ENCODE measurements at places on chromosomes 1 and 21. TPM values are rescaled to one million over a fixed set of nuclear protein-coding genes. Genes with fewer than 3 reads are reported as not detected.

SH2D5 gene
- 27.9 TPM for polyA plus RNA-seq

PROK1 gene
- 0.54 TPM for polyA plus RNA-seq

SPATA17 gene
- 6.0 TPM for polyA plus RNA-seq

LCE1C gene
- not detected for polyA plus RNA-seq

RYR2 gene
- 3.8 TPM for polyA plus RNA-seq

GBP3 gene
- not detected for polyA plus RNA-seq

EVI5 gene
- 8.5 TPM for polyA plus RNA-seq

PCSK9 gene
- polyA plus RNA-seq = not detected

BACE2 gene
- polyA plus RNA-seq = 0.08 TPM

CFAP74 gene
- 0.22 TPM for polyA plus RNA-seq

IL12RB2 gene
- polyA plus RNA-seq = not detected

PAQR6 gene
- polyA plus RNA-seq = 27.3 TPM

INKA2 gene
- 0.77 TPM for polyA plus RNA-seq

TNFRSF1B gene
- 0.24 TPM for polyA plus RNA-seq

AMY2A gene
- polyA plus RNA-seq = 1.3 TPM

FOXD2 gene
- 0.06 TPM for polyA plus RNA-seq

RNU5D-1 gene
- not detected for polyA plus RNA-seq

CHI3L1 gene
- polyA plus RNA-seq = not detected

MEX3A gene
- polyA plus RNA-seq = 39.8 TPM

VHLL gene
- polyA plus RNA-seq = 1.4 TPM

KISS1 gene
- polyA plus RNA-seq = not detected

GBP4 gene
- not detected for polyA plus RNA-seq

ST6GALNAC5 gene
- 57.3 TPM for polyA plus RNA-seq

OPTC gene
- not detected for polyA plus RNA-seq

C1orf141 gene
- polyA plus RNA-seq = not detected

LAMC2 gene
- 1.2 TPM for polyA plus RNA-seq

ANXA9 gene
- polyA plus RNA-seq = not detected

SLC45A3 gene
- 0.53 TPM for polyA plus RNA-seq

GUCA2A gene
- not detected for polyA plus RNA-seq

KRTAP7-1 gene
- polyA plus RNA-seq = not detected

NPR1 gene
- 0.18 TPM for polyA plus RNA-seq

FCMR gene
- polyA plus RNA-seq = not detected

OR2L3 gene
- polyA plus RNA-seq = 0.10 TPM
